Hair follicular keratinocyte (primary cell): ENCODE measurements at places on chromosomes 2 and 18. TPM values are rescaled to one million over a fixed set of nuclear protein-coding genes. Genes with fewer than 3 reads are reported as not detected.

The COPS7B gene
- 29.1 and 32.8 TPM in 2 replicates for total RNA-seq

The CCBE1 gene
- total RNA-seq, result 9.2 and 9.8 TPM in 2 replicates

The ONECUT2 gene
- total RNA-seq, result under 0.01 TPM in 1 of 2 replicates, not detected in the other

The KCNS3 gene
- 4.7 and 20.9 TPM in 2 replicates for total RNA-seq

The GPR35 gene
- total RNA-seq, result not detected in 2 replicates

The PLEK gene
- total RNA-seq, result not detected in 2 replicates

The ASTL gene
- total RNA-seq, result not detected in 2 replicates

The KCNG2 gene
- not detected in 2 replicates for total RNA-seq

The GALR1 gene
- total RNA-seq, result not detected in 2 replicates

The CXCR2 gene
- not detected in 2 replicates for total RNA-seq

The FOXD4L1 gene
- not detected in 2 replicates for total RNA-seq

The NETO1 gene
- total RNA-seq, result 0.19 and 0.47 TPM in 2 replicates

The EPAS1 gene
- total RNA-seq, result 88.8 and 151 TPM in 2 replicates

The KRTCAP3 gene
- 29.4 and 52.9 TPM in 2 replicates for total RNA-seq

The SLC19A3 gene
- total RNA-seq, result 0.08 and 6.6 TPM in 2 replicates

The ASIC4 gene
- total RNA-seq, result 0.16 TPM in 1 of 2 replicates, not detected in the other

The CDK15 gene
- 0.16 and 0.72 TPM in 2 replicates for total RNA-seq

The IRS1 gene
- 20.7 and 22.4 TPM in 2 replicates for total RNA-seq

The LIMS2 gene
- total RNA-seq, result not detected in 2 replicates

The MFSD6 gene
- total RNA-seq, result 22.4 and 23.8 TPM in 2 replicates

The FAM124B gene
- total RNA-seq, result not detected in 2 replicates

The MARCO gene
- 0.08 TPM in 1 of 2 replicates, not detected in the other for total RNA-seq

The IL1F10 gene
- 0.08 and 1.3 TPM in 2 replicates for total RNA-seq

The IL1RN gene
- 16.9 and 21.4 TPM in 2 replicates for total RNA-seq

The NOL4 gene
- 1.9 TPM in 1 of 2 replicates, not detected in the other for total RNA-seq

The MOCOS gene
- total RNA-seq, result 7.9 and 9.1 TPM in 2 replicates

The PDCD1 gene
- total RNA-seq, result not detected in 2 replicates

The GAL3ST2 gene
- total RNA-seq, result not detected in 2 replicates

The DIS3L2 gene
- 10.4 and 17.8 TPM in 2 replicates for total RNA-seq

The UNC80 gene
- total RNA-seq, result under 0.01 TPM in 1 of 2 replicates, not detected in the other

The DSC3 gene
- 64.9 and 106 TPM in 2 replicates for total RNA-seq

The CAD gene
- 33.9 and 59.3 TPM in 2 replicates for total RNA-seq

The EHD3 gene
- 4.1 and 4.7 TPM in 2 replicates for total RNA-seq

The GKN2 gene
- not detected in 2 replicates for total RNA-seq

The ANKRD30BL gene
- not detected in 2 replicates for total RNA-seq

The REG1B gene
- total RNA-seq, result not detected in 2 replicates

The TNS1 gene
- total RNA-seq, result 0.39 and 4.2 TPM in 2 replicates

The CACNB4 gene
- 0.04 and 0.08 TPM in 2 replicates for total RNA-seq

The ASPRV1 gene
- total RNA-seq, result 0.19 and 0.62 TPM in 2 replicates

The SPR gene
- total RNA-seq, result 20.9 and 32.8 TPM in 2 replicates

The SERPINB13 gene
- total RNA-seq, result 2.6 and 8.0 TPM in 2 replicates

The DYSF gene
- 0.57 and 1.3 TPM in 2 replicates for total RNA-seq

The CFAP65 gene
- not detected in 2 replicates for total RNA-seq

The TTR gene
- total RNA-seq, result not detected in 2 replicates

The GCG gene
- not detected in 2 replicates for total RNA-seq

The ABCG8 gene
- total RNA-seq, result not detected in 2 replicates

The IL37 gene
- not detected in 2 replicates for total RNA-seq

The POTEJ gene
- total RNA-seq, result not detected in 2 replicates

The CDH7 gene
- not detected in 2 replicates for total RNA-seq

The CASP10 gene
- 3.4 and 3.9 TPM in 2 replicates for total RNA-seq

The UCN gene
- total RNA-seq, result 0.23 and 2.1 TPM in 2 replicates

The IL18RAP gene
- total RNA-seq, result not detected in 2 replicates

The STPG4 gene
- total RNA-seq, result not detected in 2 replicates
